ENCODE measurements at places on chromosomes 3 and 15.
A peak's percentile ranks its signal among the peaks of the same experiment; 100 is the strongest.

DNA sequence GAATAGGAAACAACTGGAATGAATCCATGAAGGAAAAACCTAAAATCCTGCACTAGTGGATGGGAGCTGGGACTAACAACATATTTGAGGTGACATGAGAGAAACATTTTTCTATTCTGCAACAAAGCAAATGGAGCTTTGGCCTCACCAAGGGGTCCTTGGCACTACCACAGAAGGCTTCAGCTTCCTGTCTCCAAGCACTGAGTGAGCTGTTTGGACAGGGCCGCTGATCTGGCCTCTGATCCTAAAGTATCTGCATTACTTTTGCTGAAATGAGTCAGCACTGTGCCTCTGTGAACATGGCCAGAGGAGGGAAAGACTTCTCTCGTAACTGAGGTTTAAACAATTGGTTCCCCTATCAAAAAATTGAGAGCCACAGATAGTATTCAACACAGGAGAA is 9.0 kb downstream of the ARPP21 start:
- peak; percentile 57 for DNase-seq

- DNase-seq, result no peak
Observed at GRCh38 chr3:130997289-130997688, 29.3 kb downstream of the ASTE1 start.

DNA sequence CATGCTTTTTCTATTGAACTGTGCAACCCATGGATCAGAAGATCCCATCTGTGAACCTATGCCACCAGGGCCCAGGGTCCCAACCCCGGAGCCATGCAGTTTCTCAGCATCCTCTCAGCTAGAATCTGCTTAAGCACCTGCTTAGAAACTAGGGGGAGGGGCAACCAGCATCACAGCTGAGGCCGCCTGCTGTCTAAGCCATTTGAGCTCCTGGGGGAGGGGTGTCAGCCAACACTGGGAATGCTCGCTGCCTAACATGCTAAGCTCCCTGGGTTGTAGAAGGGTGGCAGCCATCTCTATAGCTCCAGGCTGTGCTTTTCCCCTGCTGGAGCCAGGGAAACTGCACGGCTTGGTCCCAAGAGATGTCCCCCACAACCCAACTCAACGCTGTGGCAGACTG is 322.8 kb downstream of the EDEM1 start:
- DNase-seq, result no peak

DNA sequence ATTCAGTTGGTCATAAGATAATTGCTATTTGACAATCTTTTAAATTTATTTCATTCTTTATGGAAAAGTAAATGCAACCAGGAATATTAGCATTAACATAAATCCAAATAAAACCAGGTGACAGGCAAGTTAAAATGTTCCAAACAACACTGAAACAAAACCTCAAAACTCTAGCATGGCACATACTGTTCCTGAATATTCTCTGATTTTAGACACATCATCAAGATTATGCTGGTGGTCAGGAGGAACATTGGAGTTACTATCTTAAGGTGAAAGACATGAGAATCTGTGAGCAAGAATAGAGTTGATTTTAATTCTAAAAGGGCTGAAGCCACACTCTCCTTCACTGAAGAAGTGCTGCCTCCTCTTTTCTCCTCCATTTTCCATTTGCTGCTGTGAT is 421.0 kb upstream of the THBS1 start:
- DNase-seq, result no peak

- no peak for DNase-seq
Observed at GRCh38 chr15:86445579-86446252, 366.0 kb downstream of the AGBL1 start.

GRCh38 chr3:49906073-49906743 is 2.5 kb upstream of the MST1R start:
- DNase-seq, result peak; percentile 23

DNA sequence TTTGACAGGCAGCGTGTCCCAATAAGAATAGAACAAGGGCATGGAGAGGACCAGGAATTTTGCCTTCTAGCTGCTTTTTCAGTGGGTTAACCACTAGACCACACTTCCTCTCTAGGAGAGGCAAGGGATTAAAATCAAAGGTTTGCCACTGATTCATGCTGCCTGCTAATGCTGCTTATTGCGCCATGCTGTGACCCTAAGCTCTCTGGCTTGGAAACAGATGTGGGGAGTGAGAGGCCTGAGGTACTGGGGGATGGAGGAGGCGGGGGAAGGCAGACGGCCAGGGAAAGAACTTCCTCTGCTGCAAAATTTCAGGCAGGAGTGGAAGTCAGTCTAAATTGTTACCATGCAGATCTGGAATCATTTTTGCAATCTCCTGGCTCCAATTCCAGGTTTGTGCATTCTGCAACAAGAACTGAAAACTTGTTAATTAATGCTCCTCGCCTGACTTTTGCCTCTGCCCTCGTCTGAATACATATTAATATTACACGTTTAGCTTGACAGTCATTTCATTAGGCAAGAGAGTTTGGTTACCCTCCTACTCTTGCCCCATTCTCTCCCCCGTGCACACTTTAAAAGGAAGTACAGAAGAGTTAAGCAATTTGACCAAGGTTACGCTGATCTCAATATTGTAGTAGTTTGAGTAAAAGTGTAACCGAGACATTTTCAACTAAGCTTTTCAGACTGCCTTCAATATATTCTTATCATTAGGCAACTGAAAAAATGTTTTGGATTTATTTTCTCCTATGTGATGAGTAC is 121.7 kb upstream of the SPRED1 start:
- peak; percentile 25 for DNase-seq
